ENCODE measurements at places on chromosomes 12 and 14. TPM values are rescaled to one million over a fixed set of nuclear protein-coding genes. Genes with fewer than 3 reads are reported as not detected.

GRCh38 chr12:85872497-85873091 lies 1.5 kb upstream of the NTS start:
- no peak for DNase-seq
- no peak overlapping the region for H3K27ac ChIP-seq
- H3K27me3 ChIP-seq = no peaks in the 10 kb centered on the region
- H3K4me3 ChIP-seq = no peak overlapping the region
- no peaks in the 10 kb centered on the region for H3K36me3 ChIP-seq
- H3K4me1 ChIP-seq = no peaks in the 10 kb centered on the region

DNA sequence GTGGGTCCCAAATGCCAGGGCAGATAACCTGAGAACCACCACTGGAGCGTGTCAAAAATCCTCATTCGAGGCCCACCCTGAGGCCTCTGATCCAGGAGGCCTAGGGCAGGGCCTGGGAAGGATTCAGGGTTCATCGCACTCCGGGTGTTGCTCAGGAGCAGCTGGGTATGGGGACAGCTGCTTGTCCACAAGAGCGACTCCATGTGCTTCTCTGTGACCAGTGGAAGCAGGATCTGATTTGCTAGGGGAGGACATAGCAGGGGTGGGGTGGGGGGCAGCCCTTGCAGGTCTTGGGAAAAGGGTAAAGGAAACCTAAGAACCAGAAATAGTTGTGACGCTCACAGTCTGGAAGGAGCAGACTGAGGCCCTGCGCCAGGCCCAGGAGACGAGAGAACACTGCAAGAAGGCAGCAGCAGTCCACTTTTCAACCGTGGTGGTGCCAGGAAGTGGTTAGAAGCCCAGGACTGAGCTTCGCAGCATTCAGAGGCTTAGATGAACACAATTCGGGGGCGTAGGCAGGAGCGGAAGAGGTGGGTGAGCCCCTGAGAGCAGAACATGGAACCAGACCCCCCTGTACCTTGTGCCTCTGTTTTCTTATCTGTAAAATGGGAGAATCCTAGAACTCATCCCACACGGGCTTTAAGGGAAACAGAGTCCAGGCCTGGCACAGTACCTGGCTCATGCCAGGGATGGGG lies 33.7 kb downstream of the ITPK1 start:
- H3K27ac ChIP-seq = peak overlapping the region; percentile 16
- no peaks in the 10 kb centered on the region for H3K36me3 ChIP-seq
- no peak for DNase-seq
- H3K4me3 ChIP-seq = no peak overlapping the region
- no peaks in the 10 kb centered on the region for H3K27me3 ChIP-seq
- H3K4me1 ChIP-seq = peaks cover 83% of the 10 kb centered on the region

The RND1 gene
- total RNA-seq = 6.5 TPM

- no peak overlapping the region for H3K27ac ChIP-seq
- H3K27me3 ChIP-seq = no peaks in the 10 kb centered on the region
- no peak for DNase-seq
- H3K4me1 ChIP-seq = peaks cover 11% of the 10 kb centered on the region
Observed at GRCh38 chr12:124188561-124189405, 106.1 kb upstream of the RFLNA start.

GRCh38 chr12:126772171-126772864 lies 1494.7 kb upstream of the TMEM132C start:
- peak; percentile 29 for DNase-seq
- H3K4me1 ChIP-seq = no peaks in the 10 kb centered on the region
- no peak overlapping the region for H3K27ac ChIP-seq
- no peaks in the 10 kb centered on the region for H3K36me3 ChIP-seq
- H3K4me3 ChIP-seq = no peak overlapping the region
- no peaks in the 10 kb centered on the region for H3K27me3 ChIP-seq

The RIN3 gene
- 20.0 TPM for total RNA-seq

GRCh38 chr12:12387501-12387900 lies 30.6 kb downstream of the BORCS5 start:
- no peak overlapping the region for H3K4me3 ChIP-seq
- no peaks in the 10 kb centered on the region for H3K4me1 ChIP-seq
- H3K27me3 ChIP-seq = no peaks in the 10 kb centered on the region
- peak; percentile 83 for DNase-seq
- H3K27ac ChIP-seq = no peak overlapping the region

DNA sequence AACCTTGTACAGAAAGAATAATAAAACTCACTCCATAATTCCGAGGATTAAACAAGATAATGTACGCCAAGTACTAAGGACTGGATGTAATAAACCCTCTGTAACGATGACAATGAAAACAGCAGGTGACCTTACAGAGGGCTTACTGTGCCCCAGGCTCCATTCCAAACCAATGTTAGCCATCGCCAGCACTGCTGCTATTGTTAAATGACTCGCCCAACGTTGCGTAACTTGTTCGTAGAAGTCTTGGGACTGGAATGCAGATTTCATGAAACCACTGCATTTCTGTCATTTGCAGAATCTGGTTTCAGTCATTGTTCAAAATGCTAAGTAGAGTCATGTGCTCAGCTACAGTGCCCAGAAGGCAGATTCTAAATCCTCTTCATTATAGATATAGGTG lies 728 bp upstream of the STON2 start:
- H3K36me3 ChIP-seq = no peaks in the 10 kb centered on the region
- no peak overlapping the region for H3K27ac ChIP-seq
- DNase-seq = peak; percentile 91
- H3K4me3 ChIP-seq = no peak overlapping the region
- no peaks in the 10 kb centered on the region for H3K4me1 ChIP-seq

DNA sequence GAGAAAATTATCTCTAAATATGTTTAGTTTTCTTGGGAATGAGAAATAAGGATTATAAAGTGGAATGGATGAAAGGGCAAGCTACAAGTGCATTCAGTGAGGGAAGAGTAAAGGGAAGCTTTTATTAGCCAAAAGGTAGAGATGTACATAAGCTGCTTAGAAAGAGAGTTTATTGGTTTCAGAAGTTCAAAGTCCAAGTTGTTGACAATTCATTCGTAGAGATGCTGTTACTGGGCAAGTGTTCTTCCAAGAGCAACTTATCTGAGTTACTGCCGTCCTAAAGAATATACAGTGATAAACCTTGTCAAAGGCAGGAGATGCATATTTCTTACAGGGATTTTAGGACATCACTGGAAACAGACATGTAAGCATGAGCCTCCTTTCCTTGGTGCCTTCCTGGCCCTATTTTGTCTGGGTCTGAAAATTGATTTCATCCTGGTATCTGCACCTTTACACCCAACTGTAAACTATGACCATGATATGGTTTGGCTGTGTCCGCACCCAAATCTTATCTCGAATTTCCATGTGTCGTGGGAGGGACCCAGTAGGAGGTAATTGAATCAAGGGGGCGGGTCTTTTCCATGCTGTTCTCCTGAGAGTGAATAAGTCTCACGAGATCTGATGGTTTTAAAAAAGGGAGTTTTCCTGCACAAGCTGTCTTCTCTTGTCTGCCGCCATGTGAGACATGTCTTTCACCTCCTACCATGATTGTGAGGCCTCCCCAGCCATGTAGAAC lies 46.8 kb downstream of the TRMT5 start:
- no peaks in the 10 kb centered on the region for H3K4me1 ChIP-seq
- DNase-seq = no peak
- no peaks in the 10 kb centered on the region for H3K27me3 ChIP-seq
- H3K4me3 ChIP-seq = no peak overlapping the region
- no peaks in the 10 kb centered on the region for H3K36me3 ChIP-seq

The OTX2 gene
- total RNA-seq = not detected

The ACSS3 gene
- total RNA-seq = 6.4 TPM

- H3K36me3 ChIP-seq = no peaks in the 10 kb centered on the region
- no peak overlapping the region for H3K27ac ChIP-seq
- H3K4me1 ChIP-seq = peaks cover 9% of the 10 kb centered on the region
- DNase-seq = no peak
Observed at GRCh38 chr14:53148671-53149070, 4.5 kb downstream of the DDHD1 start.

- no peaks in the 10 kb centered on the region for H3K4me1 ChIP-seq
- H3K36me3 ChIP-seq = no peaks in the 10 kb centered on the region
- DNase-seq = no peak
Observed at GRCh38 chr14:106268013-106268727, 741.8 kb downstream of the TMEM121 start.

DNA sequence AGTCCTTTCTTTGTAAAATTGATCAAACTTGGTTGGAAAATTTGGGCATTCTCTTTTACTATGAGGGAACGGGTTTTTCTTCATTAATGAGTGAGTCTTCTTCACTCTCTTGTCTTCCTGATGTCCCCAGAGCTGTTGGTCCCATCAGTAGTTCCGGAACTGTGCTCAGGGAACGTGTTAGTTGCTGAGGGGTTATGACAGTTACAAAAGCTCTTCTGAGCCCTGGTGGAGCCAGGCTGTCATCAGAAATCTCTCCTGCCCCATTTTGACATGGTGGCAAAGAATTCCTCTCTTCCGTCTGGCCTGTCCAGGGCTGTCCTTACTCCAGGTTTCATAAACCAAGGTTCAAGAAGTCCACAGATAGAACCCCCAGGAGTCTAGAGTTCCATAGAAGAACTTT lies 208.5 kb downstream of the SLC41A2 start:
- no peaks in the 10 kb centered on the region for H3K36me3 ChIP-seq
- no peak overlapping the region for H3K27ac ChIP-seq
- DNase-seq = no peak
- H3K4me3 ChIP-seq = no peak overlapping the region
- no peaks in the 10 kb centered on the region for H3K27me3 ChIP-seq

GRCh38 chr12:106213662-106214061 lies 34.2 kb downstream of the CKAP4 start:
- H3K4me3 ChIP-seq = no peak overlapping the region
- no peaks in the 10 kb centered on the region for H3K36me3 ChIP-seq
- no peak for DNase-seq
- no peak overlapping the region for H3K27ac ChIP-seq
- no peaks in the 10 kb centered on the region for H3K27me3 ChIP-seq
- no peaks in the 10 kb centered on the region for H3K4me1 ChIP-seq

DNA sequence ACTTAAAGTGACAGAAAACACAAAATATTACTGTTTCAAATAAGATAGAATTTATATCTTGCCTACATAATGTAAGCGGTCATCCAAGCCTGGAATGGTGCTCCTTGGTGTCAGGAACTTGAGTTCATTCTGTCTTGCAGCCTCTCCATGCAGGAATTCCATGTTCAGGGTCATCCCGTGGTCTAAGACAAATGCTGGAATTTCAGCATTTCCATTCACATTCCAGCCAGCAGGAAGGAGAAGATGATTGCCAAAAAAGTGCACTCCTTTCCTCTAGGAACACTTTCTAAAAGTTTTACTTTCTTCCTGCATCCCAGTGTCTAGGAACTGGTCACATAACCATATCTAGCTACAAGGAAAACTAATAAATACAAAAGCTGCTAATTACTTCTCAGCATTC lies 106.3 kb downstream of the PTPRO start:
- H3K4me3 ChIP-seq = no peak overlapping the region
- H3K27me3 ChIP-seq = no peaks in the 10 kb centered on the region
- H3K36me3 ChIP-seq = no peaks in the 10 kb centered on the region

- H3K36me3 ChIP-seq = no peaks in the 10 kb centered on the region
- H3K4me1 ChIP-seq = peaks cover 20% of the 10 kb centered on the region
- no peak for DNase-seq
- H3K27ac ChIP-seq = peak overlapping the region; percentile 14
Observed at GRCh38 chr14:69037790-69038454, 58.8 kb upstream of the ACTN1 start.

The CD163L1 gene
- 1.4 TPM for total RNA-seq

The NEUROD4 gene
- not detected for total RNA-seq

The ESPL1 gene
- total RNA-seq = 0.32 TPM

- no peak for DNase-seq
- H3K27ac ChIP-seq = no peak overlapping the region
- H3K4me3 ChIP-seq = no peak overlapping the region
- H3K27me3 ChIP-seq = no peaks in the 10 kb centered on the region
Observed at GRCh38 chr12:100554608-100555077, 18.8 kb upstream of the GAS2L3 start.

The BATF gene
- total RNA-seq = 1.7 TPM

The OR4E2 gene
- not detected for total RNA-seq

The FBRSL1 gene
- 22.5 TPM for total RNA-seq

DNA sequence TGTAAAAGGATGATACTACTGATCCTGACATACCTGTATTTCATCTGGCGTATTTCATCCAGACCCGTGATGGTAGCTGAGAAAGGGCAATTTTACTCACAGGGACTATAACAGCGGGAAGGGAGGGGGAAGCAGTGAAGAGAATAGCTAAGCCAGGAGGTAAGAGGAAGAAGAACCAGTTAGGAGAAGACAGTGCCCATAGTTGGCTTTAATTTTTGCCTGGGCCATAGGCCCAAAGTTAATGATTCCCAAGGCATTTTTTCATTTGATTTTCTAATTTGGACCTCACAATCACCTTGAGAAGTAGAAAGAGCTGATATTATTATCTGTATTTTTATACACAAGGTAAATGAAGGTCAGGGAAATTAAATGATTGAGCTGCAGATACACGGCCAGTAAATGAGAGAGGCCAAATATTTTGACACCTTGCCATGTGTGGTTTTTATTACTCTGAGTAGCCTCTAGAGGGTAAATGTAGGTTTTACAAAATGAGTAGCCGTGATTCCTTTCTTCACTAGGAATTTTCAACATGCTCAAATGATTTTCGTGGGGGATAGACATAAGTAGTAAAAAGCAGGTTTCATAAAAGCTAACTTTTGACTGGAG lies 382.2 kb downstream of the FUT8 start:
- DNase-seq = no peak
- no peaks in the 10 kb centered on the region for H3K36me3 ChIP-seq
- H3K4me1 ChIP-seq = no peaks in the 10 kb centered on the region
- no peak overlapping the region for H3K27ac ChIP-seq

The DPY19L2 gene
- total RNA-seq = 12.2 TPM

DNA sequence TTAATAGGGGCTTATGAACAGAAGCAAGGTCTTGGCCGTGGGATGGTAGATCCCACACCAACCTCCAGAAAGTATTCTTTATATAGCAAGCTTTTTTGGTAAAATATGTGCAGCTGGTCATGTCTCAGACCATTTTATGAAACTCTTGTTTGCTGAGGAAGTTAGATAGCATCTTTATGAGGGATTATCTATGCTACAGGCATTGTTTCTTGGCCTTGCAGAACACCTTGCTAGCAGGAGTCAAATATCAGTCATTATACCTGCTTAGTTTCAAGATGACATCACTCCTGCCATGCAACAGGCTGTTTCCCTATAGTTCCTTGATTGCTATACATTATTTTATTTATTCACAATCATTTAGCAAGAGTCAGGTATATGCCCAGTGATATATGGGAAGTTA lies 84.8 kb upstream of the LRFN5 start:
- H3K4me3 ChIP-seq = no peak overlapping the region
- H3K36me3 ChIP-seq = no peaks in the 10 kb centered on the region
- H3K27me3 ChIP-seq = no peaks in the 10 kb centered on the region
- no peaks in the 10 kb centered on the region for H3K4me1 ChIP-seq
- no peak overlapping the region for H3K27ac ChIP-seq

- H3K4me1 ChIP-seq = peaks cover 57% of the 10 kb centered on the region
- DNase-seq = no peak
- peak overlapping the region; percentile 84 for H3K4me3 ChIP-seq
- peaks cover 4% of the 10 kb centered on the region for H3K36me3 ChIP-seq
- H3K27ac ChIP-seq = peak overlapping the region; percentile 95
- H3K27me3 ChIP-seq = no peaks in the 10 kb centered on the region
Observed at GRCh38 chr12:104137001-104137901, 759 bp downstream of the NFYB start.

GRCh38 chr14:47220096-47220495 lies 455.3 kb downstream of the MDGA2 start:
- no peak overlapping the region for H3K27ac ChIP-seq
- no peaks in the 10 kb centered on the region for H3K36me3 ChIP-seq
- DNase-seq = no peak
- H3K4me3 ChIP-seq = no peak overlapping the region
- H3K27me3 ChIP-seq = no peaks in the 10 kb centered on the region
- no peaks in the 10 kb centered on the region for H3K4me1 ChIP-seq

Data from esophagus muscularis mucosa (tissue), 4 donors.